Activated T-cell treated with anti-CD3 and anti-CD28 coated beads, Interleukin-2, amount 50 U/mL, for 72 hours (primary cell): ENCODE measurements at places on chromosomes 13 and 19. TPM values are rescaled to one million over a fixed set of nuclear protein-coding genes. Genes with fewer than 3 reads are reported as not detected.

The PROZ gene
- not detected for total RNA-seq

The PSG6 gene
- not detected for total RNA-seq

GRCh38 chr19:23802290-23802689 lies 43.6 kb upstream of the ZNF681 start:
- H3K36me3 ChIP-seq = peaks cover 3% of the 10 kb centered on the region
- no peaks in the 10 kb centered on the region for H3K27me3 ChIP-seq
- H3K4me1 ChIP-seq = peaks cover 27% of the 10 kb centered on the region
- H3K27ac ChIP-seq = peak overlapping the region; percentile 89
- peak overlapping the region; percentile 80 for H3K4me3 ChIP-seq

DNA sequence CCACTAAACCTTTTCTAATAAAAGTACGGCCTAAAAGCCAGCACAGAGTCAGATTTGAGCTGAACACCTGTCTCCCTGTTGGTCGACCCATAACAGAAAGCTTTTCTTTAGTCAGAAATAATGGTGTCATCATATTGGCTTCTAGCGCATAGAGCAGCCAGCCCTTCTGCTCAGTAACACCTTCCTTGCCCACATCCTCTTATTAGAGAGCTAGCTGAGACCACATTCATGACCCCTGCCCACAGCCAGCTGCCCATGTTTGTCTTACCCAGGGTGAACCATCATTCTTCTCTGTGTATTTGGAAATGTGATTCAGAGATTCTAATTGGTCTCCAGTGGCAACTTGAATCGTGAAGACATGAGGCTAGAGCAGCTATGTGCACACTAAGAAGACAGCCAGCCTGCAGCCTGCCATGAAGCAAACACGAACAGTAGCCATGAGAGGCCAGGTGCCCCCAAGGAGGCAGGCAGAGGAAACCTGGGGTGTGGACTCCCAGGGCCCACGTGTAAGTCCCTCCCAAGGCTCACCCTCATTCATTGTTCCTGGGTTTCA lies 82.3 kb upstream of the PDCD5 start:
- H3K27ac ChIP-seq = no peak overlapping the region
- H3K4me1 ChIP-seq = peaks cover 4% of the 10 kb centered on the region
- no peaks in the 10 kb centered on the region for H3K27me3 ChIP-seq
- H3K36me3 ChIP-seq = no peaks in the 10 kb centered on the region

DNA sequence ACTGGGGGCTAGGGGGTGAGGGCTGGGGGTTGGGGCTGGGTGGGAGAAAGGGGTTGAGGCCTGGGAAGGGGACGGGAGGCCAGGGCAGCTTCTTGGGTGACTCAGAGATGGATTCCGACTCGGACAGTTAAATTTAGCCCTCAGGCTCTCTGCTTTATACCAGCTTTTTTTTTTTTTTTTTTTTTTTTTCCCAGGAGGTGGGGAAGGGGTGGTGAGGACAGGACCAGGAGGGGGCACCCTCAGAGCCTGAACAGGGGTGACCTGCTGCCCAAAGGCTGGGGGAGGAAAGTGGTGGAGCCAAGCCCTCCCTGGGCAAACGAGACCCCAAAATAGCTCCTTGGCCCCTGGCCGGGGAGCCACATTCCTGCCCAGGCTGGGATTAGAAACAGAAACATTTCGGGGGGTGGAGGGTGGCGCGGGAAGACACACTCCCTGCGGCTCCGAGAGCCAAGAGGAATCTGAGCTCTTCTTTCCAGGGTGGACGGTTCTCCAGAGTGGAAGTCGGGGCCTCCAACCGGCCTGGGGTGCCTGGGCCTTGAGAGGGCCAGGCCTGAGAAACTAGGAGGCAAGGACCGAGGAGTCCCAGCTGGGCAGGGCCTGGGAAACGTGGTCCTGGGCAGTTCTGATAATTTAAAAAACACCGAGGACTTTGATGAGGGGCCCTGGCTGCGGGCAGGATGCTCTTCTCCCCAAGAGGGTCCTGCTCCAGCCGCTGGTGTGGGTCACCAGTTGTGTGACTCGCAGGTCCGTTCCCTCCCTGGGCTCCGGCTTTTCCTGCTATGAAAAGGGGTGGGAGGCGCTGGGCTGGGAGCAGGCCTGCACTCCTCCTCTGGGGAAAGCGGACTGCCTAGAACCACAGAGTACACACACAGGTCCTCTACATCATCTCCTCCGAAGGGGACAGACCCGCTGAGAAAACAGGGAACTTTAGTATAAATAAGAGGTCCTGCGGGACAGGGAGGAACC lies 813 bp upstream of the DMPK start:
- no peak overlapping the region for H3K27ac ChIP-seq
- DNase-seq = no peak

- peak overlapping the region; percentile 41 for H3K4me3 ChIP-seq
- no peak for DNase-seq
- peaks cover 8% of the 10 kb centered on the region for H3K4me1 ChIP-seq
- peaks cover 31% of the 10 kb centered on the region for H3K27me3 ChIP-seq
- no peak overlapping the region for H3K27ac ChIP-seq
Measured at GRCh38 chr13:106417467-106418110, 117.9 kb downstream of the EFNB2 start.

- DNase-seq = no peak
- H3K27me3 ChIP-seq = no peaks in the 10 kb centered on the region
- H3K4me1 ChIP-seq = no peaks in the 10 kb centered on the region
- H3K36me3 ChIP-seq = peaks cover 13% of the 10 kb centered on the region
- peak overlapping the region; percentile 15 for H3K27ac ChIP-seq
- no peak overlapping the region for H3K4me3 ChIP-seq
Measured at GRCh38 chr19:5593343-5594255, 25.8 kb upstream of the TINCR start.

The ZNF296 gene
- total RNA-seq = 5.1 TPM

GRCh38 chr13:40428354-40428753 lies 238.1 kb downstream of the FOXO1 start:
- peaks cover 26% of the 10 kb centered on the region for H3K4me1 ChIP-seq
- no peak for DNase-seq
- no peaks in the 10 kb centered on the region for H3K36me3 ChIP-seq
- no peak overlapping the region for H3K27ac ChIP-seq

GRCh38 chr19:42480335-42481095 lies 37.8 kb upstream of the CXCL17 start:
- H3K27ac ChIP-seq = peak overlapping the region; percentile 69
- peaks cover 17% of the 10 kb centered on the region for H3K4me1 ChIP-seq
- no peak for DNase-seq
- H3K4me3 ChIP-seq = no peak overlapping the region

DNA sequence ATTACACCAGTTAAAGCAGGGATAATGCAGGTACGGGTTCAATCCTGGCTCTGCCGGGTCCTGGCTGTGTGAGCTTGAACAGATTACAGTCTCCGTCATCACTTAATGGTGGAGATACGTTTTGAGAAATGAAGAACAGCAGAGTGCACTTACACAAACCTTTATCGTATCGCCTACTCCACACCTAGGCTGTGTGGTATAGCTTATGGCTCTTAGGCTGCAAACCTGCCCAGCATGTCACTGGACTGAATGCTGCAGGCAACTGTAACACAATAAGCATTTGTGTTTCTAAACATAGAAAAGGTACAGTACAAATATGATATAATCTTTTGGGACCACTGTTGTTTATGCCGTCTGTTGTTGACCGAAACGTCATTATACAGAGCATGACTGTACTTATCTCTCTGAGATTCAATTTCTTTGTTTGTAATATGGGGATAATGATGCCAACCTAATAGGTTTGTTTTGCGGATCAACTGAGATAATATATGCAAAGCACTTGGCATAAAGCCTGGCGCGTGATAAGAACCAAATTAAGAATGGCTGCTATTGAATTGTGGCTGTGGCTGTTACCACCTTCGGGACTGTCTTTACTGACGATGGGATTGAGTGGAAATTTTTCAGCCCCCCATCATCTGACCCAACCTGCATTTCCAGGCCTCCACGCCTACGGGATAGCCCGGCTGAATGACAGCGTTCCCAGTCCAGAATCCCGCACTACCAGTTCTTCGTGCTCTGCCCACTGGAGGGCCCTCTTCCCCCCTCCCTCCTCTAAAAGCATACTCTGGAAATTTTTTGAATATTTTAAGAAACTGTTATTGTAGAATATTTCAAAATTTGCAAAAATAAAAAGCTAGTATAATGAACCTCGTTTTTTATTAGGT lies 11.2 kb downstream of the KRTDAP start:
- no peaks in the 10 kb centered on the region for H3K36me3 ChIP-seq
- no peaks in the 10 kb centered on the region for H3K27me3 ChIP-seq
- H3K4me1 ChIP-seq = peaks cover 5% of the 10 kb centered on the region
- H3K27ac ChIP-seq = no peak overlapping the region
- no peak for DNase-seq

GRCh38 chr13:80665792-80666333 lies 324.9 kb upstream of the SPRY2 start:
- H3K27ac ChIP-seq = no peak overlapping the region
- no peaks in the 10 kb centered on the region for H3K4me1 ChIP-seq
- no peaks in the 10 kb centered on the region for H3K27me3 ChIP-seq
- no peak overlapping the region for H3K4me3 ChIP-seq
- H3K36me3 ChIP-seq = no peaks in the 10 kb centered on the region
- no peak for DNase-seq

DNA sequence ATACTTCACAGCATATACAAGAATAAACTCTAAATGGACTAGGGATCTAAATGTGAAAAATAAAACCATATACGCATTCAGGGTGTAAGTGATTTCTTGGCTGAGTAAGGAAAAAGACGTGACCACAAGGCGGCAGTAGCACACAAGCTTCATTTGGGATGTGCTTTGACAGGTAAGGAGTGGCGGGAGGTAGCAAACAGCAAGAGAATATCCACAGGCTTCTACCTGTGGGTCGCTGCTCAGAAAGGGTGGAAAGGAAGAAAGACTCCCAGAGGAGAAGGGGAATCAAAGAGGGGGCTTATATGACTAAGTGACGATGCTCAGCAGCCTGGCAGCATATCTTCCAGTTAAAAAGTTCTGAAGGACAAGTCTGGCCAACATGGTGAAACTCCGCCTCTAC lies 2.5 kb upstream of the ZNF121 start:
- H3K4me3 ChIP-seq = peak overlapping the region; percentile 30
- H3K4me1 ChIP-seq = peaks cover 25% of the 10 kb centered on the region
- DNase-seq = peak; percentile 81
- peaks cover 5% of the 10 kb centered on the region for H3K36me3 ChIP-seq

- no peaks in the 10 kb centered on the region for H3K36me3 ChIP-seq
- peaks cover 24% of the 10 kb centered on the region for H3K27me3 ChIP-seq
- H3K27ac ChIP-seq = no peak overlapping the region
Measured at GRCh38 chr19:35285095-35285449, 2.7 kb downstream of the HAMP start.

GRCh38 chr13:61777271-61777670 lies 361.6 kb upstream of the PCDH20 start:
- no peak overlapping the region for H3K27ac ChIP-seq
- no peaks in the 10 kb centered on the region for H3K4me1 ChIP-seq
- H3K36me3 ChIP-seq = no peaks in the 10 kb centered on the region
- no peak overlapping the region for H3K4me3 ChIP-seq
- no peaks in the 10 kb centered on the region for H3K27me3 ChIP-seq

- peak within 1 kb of the TSS; percentile 93 for H3K4me3 ChIP-seq
- H3K27ac ChIP-seq = peak within 1 kb of the TSS; percentile 91
- no peaks in the 10 kb centered on the region for H3K36me3 ChIP-seq
- peaks cover 27% of the 10 kb centered on the region for H3K4me1 ChIP-seq
- peak; percentile 95 for DNase-seq
Measured at GRCh38 chr19:10928563-10929401, at the start of the genes TIMM29 and YIPF2. Gene TIMM29 (plus strand): TSS chr19:10928811. CDS start chr19:10928823, 12 bp downstream. Gene YIPF2 (minus strand): TSS chr19:10928639. CDS start chr19:10928410, 229 bp downstream.

- H3K4me3 ChIP-seq = no peak overlapping the region
- no peaks in the 10 kb centered on the region for H3K4me1 ChIP-seq
- H3K27me3 ChIP-seq = peaks cover 6% of the 10 kb centered on the region
- H3K27ac ChIP-seq = no peak overlapping the region
- no peak for DNase-seq
Measured at GRCh38 chr19:11658970-11659369, 61.7 kb downstream of the ZNF627 start.

GRCh38 chr13:74145249-74145975 lies 11.2 kb upstream of the KLF12 start:
- H3K27ac ChIP-seq = no peak overlapping the region
- H3K27me3 ChIP-seq = peaks cover 6% of the 10 kb centered on the region

GRCh38 chr13:107712145-107712860 lies 503.0 kb downstream of the LIG4 start:
- no peak for DNase-seq
- no peak overlapping the region for H3K4me3 ChIP-seq
- H3K27me3 ChIP-seq = no peaks in the 10 kb centered on the region
- no peaks in the 10 kb centered on the region for H3K36me3 ChIP-seq

GRCh38 chr13:52862358-52863206 lies 14.1 kb upstream of the PCDH8 start:
- no peak overlapping the region for H3K27ac ChIP-seq
- no peaks in the 10 kb centered on the region for H3K27me3 ChIP-seq
- H3K4me1 ChIP-seq = no peaks in the 10 kb centered on the region
- no peak overlapping the region for H3K4me3 ChIP-seq
- no peaks in the 10 kb centered on the region for H3K36me3 ChIP-seq

- no peaks in the 10 kb centered on the region for H3K27me3 ChIP-seq
- peak; percentile 53 for DNase-seq
- H3K4me1 ChIP-seq = peaks cover 58% of the 10 kb centered on the region
Measured at GRCh38 chr19:6518145-6518911, 12.5 kb upstream of the TNFSF9 start.

The ZNF799 gene
- 2.3 TPM for total RNA-seq

DNA sequence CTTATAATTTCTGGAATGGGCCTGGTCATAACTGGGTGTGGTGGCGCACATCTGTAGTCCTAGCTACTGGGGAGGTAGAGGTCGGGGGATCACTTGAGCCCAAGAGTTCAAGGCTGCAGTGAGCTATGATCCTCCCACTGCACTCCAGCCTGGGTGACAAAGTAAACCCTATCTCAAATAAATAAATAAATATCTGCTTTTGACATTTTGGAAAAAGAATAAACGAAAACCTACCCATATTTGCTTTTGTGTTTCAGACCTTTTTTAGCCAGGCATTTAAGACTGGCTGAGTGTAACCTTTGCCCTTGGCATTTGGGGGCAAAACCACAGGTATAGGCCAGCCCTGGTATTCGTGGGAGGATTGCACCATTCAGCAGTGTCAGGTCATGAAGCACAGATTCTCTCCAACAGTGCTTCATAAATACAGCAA lies 14.8 kb upstream of the RCBTB2 start:
- DNase-seq = no peak
- H3K4me1 ChIP-seq = no peaks in the 10 kb centered on the region
- no peak overlapping the region for H3K4me3 ChIP-seq
- H3K27me3 ChIP-seq = peaks cover 28% of the 10 kb centered on the region
- no peak overlapping the region for H3K27ac ChIP-seq

DNA sequence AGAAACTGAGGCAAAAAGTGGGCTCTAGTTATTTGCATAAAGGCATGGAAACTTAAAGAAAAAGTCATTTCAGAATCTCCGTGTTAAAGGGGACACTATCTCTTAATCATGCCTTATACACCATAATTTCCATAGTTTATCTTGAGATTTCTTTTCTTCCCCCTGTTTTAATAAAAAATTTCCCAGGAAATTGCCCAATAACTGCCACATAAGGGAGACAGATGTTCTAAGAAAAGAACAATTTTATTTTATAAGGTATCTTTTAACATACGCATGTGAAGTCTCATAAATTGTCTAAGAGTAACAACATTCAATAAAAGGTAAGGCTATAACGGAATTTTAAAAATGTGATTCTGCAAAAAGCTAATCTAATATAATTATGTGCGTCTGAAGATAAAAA lies 371.3 kb downstream of the IRS2 start:
- H3K4me1 ChIP-seq = no peaks in the 10 kb centered on the region
- no peak overlapping the region for H3K27ac ChIP-seq
- H3K36me3 ChIP-seq = no peaks in the 10 kb centered on the region
- H3K27me3 ChIP-seq = no peaks in the 10 kb centered on the region

The MCEMP1 gene
- not detected for total RNA-seq

- no peak for DNase-seq
- H3K4me3 ChIP-seq = no peak overlapping the region
- peaks cover 9% of the 10 kb centered on the region for H3K27me3 ChIP-seq
- no peak overlapping the region for H3K27ac ChIP-seq
- no peaks in the 10 kb centered on the region for H3K4me1 ChIP-seq
- H3K36me3 ChIP-seq = no peaks in the 10 kb centered on the region
Measured at GRCh38 chr13:39575641-39576238, 27.3 kb downstream of the LHFPL6 start.
